Activated naive CD8-positive, alpha-beta T cell treated with anti-CD3 and anti-CD28 coated beads, Interleukin-2, amount 10 ng/mL, durations not matched to agents 7 days and 5 days (primary cell): ENCODE measurements at places on chromosomes 12 and 14. TPM values are rescaled to one million over a fixed set of nuclear protein-coding genes. Genes with fewer than 3 reads are reported as not detected.

DNA sequence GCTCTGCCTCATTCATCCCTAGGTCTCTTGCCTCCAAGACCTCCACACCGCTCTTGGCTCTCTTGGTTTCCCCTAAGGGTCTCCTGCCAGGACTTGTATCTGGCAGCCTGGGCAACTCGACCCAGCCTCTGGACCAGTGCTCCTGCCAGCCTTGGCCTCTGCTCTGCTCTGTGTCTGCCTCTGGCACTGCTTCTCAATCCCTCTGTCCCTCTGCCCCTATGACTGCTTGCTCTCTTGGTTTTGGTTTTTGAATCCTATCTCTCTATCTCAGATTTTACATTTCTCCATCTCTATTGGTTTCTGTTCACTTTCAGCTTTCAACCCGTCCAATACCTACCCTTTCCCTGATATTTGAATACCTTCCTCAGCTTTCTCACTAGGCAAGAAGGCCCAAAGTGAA is 6.3 kb downstream of the ITGA5 start:
- H3K36me3 ChIP-seq = peaks cover 17% of the 10 kb centered on the region
- H3K4me3 ChIP-seq = peak overlapping the region; percentile 73
- H3K27me3 ChIP-seq = no peaks in the 10 kb centered on the region

GRCh38 chr12:47080725-47081502 is 1.2 kb upstream of the AMIGO2 start:
- peak overlapping the region; percentile 92 for H3K4me3 ChIP-seq
- peaks cover 9% of the 10 kb centered on the region for H3K36me3 ChIP-seq
- peak; percentile 65 for DNase-seq
- no peaks in the 10 kb centered on the region for H3K27me3 ChIP-seq
- peaks cover 62% of the 10 kb centered on the region for H3K4me1 ChIP-seq
- peak overlapping the region; percentile 92 for H3K27ac ChIP-seq

Gene MTA1
- 132 TPM for total RNA-seq

DNA sequence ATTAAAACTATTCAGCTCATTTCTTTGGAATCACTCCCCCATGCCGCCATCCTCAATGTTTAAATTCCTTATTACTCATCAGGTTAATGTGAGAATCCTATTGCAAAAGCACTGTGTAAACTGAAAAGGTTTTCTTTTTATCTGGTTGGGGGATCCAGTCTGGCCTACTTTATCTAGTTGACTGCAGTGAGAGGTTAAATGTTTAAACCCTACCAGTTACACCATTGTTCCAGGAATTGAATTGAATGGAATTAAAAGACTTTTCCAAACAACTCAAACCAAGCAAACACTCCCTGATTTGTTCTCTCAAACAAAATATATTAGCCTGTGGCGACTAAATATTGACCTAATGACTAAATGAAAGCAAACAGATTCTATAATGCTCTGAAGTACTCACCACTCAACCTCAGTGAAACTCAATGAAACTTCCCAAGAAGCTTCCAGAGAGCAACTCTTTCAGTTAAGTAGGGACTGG is 100.5 kb downstream of the VEZT start:
- H3K4me3 ChIP-seq = no peak overlapping the region
- H3K27me3 ChIP-seq = peaks cover 19% of the 10 kb centered on the region
- no peaks in the 10 kb centered on the region for H3K36me3 ChIP-seq
- DNase-seq = no peak

DNA sequence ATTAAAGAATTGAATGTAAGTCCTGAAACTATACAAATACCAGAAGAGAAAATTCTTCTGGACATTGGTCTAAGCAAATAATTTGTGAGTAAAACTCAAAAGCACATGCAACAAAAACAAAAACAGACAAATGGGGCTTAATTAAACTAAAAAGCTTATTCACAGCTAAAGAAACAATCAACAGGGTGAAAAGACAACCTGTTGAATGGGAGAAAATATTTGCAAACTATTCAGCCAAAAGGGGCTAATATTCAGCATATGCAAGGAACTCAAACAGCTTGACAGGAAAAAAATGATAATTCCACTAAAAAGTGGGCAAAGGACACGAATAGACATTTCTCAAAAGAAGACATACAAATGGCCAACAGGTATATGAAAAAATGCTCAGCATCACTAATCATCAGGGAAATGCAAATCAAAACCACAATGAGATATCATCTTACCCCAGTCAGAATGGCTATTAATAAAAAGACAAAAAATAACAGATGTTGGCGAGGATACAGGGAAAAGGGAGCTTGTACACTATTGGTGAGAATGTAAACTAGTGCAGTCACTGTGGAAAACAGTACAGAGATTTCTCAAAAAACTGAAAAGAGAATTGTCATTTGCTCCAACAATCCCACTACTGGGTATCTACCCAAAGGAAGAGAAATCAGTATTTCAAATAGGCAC is 177.5 kb upstream of the RTL1 start:
- H3K27ac ChIP-seq = no peak overlapping the region
- H3K4me1 ChIP-seq = no peaks in the 10 kb centered on the region
- no peak overlapping the region for H3K4me3 ChIP-seq
- no peaks in the 10 kb centered on the region for H3K36me3 ChIP-seq

GRCh38 chr12:39402922-39403321 is 40.0 kb downstream of the KIF21A start:
- DNase-seq = no peak
- no peak overlapping the region for H3K27ac ChIP-seq
- peaks cover 5% of the 10 kb centered on the region for H3K36me3 ChIP-seq
- peaks cover 9% of the 10 kb centered on the region for H3K4me1 ChIP-seq
- no peaks in the 10 kb centered on the region for H3K27me3 ChIP-seq
